ENCODE measurements at places on chromosomes 12 and 14. TPM values are rescaled to one million over a fixed set of nuclear protein-coding genes. Genes with fewer than 3 reads are reported as not detected.

Gene TMEM119
- 55.5 TPM for total RNA-seq

Gene BATF
- total RNA-seq, result not detected

Gene OR10A7
- not detected for total RNA-seq

Gene CTSG
- total RNA-seq, result not detected

Gene PLEKHD1
- 1.1 TPM for total RNA-seq

Gene IRAK3
- total RNA-seq, result not detected

Gene RFLNA
- total RNA-seq, result 4.9 TPM

Gene TMPRSS12
- total RNA-seq, result not detected

Gene CCDC197
- not detected for total RNA-seq

Gene CACNA2D4
- 0.73 TPM for total RNA-seq

Gene PSMD9
- 86.5 TPM for total RNA-seq

Gene CEBPE
- not detected for total RNA-seq

Gene LRP1-AS
- total RNA-seq, result not detected

Gene ACACB
- 8.7 TPM for total RNA-seq

Gene OR6C2
- not detected for total RNA-seq

Gene SAMD15
- 1.7 TPM for total RNA-seq

Gene CD163
- 12.7 TPM for total RNA-seq

Gene AQP5
- not detected for total RNA-seq

Gene KRT7
- 3.1 TPM for total RNA-seq

Gene CFAP251
- 0.99 TPM for total RNA-seq

Gene PROX2
- total RNA-seq, result not detected

Gene INSM2
- total RNA-seq, result not detected

Gene OTX2
- total RNA-seq, result not detected

Gene BDKRB2
- 0.26 TPM for total RNA-seq

Gene TAS2R50
- 1.5 TPM for total RNA-seq

Gene HOXC9
- 9.6 TPM for total RNA-seq

Gene COCH
- total RNA-seq, result 0.31 TPM

Gene MYO1A
- not detected for total RNA-seq

Gene UBE2N
- 40.3 TPM for total RNA-seq

Gene PTPN6
- total RNA-seq, result not detected

Gene DNAJC22
- 0.62 TPM for total RNA-seq
